Lower leg skin (tissue), 4 donors: ENCODE measurements at places on chromosomes 11 and 22.

DNA sequence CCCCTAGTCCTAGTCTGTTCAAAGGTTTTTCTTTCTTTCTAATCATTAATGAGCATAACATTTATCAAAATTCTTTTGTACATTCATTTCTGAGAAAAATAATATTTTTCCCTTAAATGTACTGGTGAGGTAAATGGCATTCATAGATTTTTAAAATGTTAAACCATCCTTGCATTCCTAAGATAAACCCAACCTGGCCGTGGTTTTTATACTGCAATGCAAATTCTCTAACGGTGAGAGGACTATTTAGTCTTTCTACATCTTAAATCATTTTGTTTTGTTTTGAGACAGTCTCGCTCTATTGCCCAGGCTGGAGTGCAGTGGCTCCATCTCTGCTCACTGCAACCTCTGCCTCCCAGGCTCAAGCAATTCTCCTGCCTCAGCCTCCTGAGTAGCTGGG is 40.6 kb downstream of the TRMU start:
- no peak for DNase-seq

DNA sequence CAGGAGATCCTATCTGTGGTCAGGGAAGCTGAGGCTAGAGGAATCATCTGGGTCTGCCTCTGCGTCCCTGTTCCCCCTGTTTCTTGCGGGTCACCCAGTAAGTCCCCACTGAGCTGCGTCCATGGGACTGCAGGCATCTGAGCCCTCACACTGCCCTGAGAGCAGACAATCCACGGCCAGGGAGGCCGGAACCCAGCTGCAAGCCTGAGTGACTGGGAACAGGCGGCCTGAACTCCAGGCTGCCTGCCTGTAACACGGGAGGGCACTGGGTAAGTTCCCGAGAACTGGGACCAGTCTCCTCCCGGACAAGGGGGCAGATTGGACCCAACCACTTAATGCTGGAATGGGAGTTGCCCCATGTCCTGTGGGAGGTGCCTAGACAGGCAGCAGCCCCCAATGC is 727.4 kb downstream of the BRD1 start:
- DNase-seq: no peak

DNA sequence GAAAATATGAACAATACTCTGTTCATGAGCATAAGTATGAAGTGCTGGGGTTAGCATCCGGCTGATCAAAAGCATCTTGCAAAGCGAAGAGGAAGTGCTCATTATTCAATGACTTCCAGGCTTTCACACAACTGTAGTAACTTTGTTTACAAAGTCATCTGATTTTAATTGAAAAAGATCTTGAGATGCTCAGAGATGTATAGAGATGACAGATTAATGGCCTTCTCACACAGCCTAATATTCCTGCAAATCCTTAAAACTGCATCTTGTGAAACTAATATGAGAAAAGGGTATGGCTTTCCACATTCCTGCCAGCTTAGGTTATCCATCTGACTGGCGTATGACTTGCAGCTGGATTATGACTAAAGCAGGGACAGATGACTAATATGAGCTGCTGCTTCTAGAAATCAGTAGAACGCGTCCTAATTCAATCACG is 125.4 kb downstream of the CASP12 start:
- DNase-seq: no peak

GRCh38 chr11:6648501-6648900 is 7.1 kb downstream of the DCHS1 start:
- DNase-seq: no peak

- no peak for DNase-seq
Measured at GRCh38 chr11:129146191-129146590, 45.9 kb downstream of the ARHGAP32 start.

DNA sequence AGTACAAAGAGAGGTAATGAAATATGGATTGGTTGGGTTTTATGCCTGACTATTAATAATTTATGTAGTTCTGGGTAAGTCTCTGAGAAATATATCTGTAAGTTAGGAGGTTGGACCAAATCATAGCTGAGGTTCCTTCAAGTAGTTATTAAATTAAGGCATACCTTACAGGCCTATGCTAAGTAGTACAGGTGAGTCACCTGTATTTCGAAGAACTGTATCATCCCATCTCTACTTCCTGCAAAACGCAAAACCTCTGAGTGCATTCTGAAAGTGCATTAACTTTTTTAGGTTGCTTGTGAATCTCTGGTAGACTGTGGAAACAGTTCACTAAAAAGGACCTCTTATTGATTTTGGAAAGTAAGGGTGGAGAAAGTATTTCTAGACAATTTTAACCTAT is 37.1 kb downstream of the APOL5 start:
- DNase-seq: no peak
